Stromal cell of bone marrow (primary cell): ENCODE measurements at places on chromosomes 13 and 19.
A peak's percentile ranks its signal among the peaks of the same experiment; 100 is the strongest.

- DNase-seq: no peak
Observed at GRCh38 chr13:83992566-83993358, 110.5 kb upstream of the SLITRK1 start.

DNA sequence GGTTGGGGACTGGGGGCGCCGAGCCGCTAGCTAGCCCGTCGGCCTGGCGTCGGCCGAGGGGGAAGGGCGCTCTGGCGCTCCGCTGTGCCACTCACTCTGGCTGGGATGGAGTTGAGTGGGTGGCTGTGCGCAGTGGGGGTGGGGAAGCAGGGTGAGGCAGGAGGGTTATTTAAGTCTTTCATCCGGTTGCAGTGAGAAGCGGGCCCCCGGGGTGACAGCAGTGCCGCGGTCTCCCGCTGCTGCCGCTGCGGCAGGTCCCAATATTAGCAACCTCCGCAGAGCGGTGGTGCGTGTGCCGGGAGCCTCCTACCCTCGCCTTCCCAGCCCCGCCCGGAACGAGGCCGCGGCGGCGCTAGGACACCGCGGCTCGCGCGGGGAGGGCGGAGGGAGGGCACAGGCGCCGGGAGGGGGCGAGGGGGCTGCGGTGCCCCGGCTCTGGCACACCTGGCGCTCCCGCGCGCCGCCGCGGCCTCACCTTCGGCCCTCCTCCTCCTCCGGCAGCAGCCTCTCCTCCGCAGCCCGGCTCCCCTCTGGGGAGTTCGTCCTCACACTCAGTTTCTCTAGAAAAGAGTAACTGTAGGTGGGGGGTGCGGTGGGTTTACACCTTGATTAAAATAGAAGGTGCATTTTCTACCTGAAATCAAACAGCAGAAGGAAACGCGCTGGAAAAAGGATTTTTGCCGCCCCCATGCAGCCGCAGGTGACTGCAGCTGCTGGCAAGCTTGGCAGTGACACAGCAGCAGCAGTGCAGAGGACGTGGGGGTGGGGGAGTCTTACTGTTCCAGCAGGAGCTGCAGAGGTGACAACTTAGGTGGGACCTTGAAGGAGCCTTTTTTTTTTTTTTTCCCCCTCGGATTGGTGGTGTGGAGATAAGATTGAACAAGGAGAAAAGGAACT lies 4.5 kb downstream of the FGF9 start:
- DNase-seq: no peak

DNA sequence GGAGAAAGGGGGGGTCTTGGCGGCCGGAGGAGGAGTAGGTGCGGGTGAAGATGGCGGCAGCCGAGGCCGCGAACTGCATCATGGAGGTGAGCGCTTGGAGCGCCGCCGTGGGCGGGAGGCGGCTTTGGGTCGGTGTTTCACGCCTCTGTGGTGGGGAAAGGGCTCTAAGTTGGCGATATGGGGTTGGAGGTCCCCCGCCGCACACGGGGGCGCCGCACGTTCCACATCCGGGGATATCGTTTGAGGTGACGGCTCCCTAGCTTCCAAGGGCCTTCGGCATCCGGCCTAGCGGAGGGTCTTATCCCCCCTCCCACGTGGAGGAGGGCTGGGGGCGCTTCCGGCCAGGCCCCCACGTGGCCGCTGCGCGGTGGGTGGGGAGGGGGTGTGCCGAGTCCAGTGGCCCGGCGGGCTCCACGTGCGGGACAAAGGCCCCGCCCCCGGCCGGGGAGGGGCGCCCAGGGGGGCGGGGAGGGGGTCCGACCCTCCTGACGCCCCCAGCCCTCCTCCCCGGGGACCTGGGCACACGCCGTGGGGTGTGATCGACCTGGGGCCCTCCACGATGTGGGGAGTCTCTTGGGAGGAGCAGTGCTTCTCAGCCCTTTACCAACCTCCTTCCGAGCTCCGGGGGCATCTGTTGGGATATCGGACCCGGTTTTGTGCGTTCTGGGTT lies at the start of gene PRMT1:
Gene PRMT1, plus strand, starts transcription at position 41 of the 670 bp plus-strand sequence. Its CDS starts 10 bp downstream, at position 51.
- DNase-seq: no peak

- no peak for DNase-seq
Observed at GRCh38 chr13:82447416-82448077, 1434.7 kb downstream of the SLITRK1 start.

- no peak for DNase-seq
Observed at GRCh38 chr19:45515081-45515624, 7.9 kb downstream of the VASP start.

DNA sequence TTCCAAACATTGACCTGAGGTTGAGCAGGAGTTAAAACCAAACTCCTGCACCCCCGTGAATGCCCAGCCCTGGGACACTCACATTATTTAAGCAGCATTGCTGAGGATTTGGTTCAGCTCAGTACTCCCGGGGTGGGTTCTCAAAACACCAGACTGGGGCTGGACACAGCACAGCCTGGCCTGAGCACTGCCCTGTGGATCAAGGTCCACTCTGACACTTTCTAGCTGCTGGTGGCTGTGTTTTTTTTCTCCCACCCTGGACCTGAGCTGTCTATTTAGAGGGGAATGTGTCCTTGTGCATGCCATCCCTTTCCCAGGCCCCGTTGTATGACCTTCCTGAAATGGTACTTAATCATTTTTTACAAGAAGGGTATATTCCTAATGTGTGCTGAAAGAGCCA lies 94.7 kb upstream of the GJB6 start:
- no peak for DNase-seq

GRCh38 chr13:112066624-112067004 lies 335 bp upstream of the SOX1 start:
- DNase-seq: no peak

DNA sequence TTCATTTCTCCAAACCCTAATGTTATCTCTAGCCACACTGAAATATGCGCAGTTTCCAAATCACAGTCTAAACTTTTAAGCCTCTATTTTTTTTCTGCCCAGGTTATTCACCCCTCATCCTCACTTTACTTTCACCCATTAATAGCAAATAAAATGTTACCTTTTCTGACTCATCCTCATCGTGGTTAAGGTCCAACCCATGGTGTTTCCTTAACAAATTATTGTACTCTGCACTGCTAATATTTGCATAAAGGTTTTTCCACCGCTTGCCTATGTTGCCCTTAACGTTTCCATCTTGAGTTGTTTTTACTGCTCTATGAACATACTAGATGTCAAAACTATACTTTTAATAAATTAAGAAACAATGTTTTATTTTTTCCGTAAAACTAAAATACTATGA lies 780.9 kb upstream of the KLHL1 start:
- no peak for DNase-seq

DNA sequence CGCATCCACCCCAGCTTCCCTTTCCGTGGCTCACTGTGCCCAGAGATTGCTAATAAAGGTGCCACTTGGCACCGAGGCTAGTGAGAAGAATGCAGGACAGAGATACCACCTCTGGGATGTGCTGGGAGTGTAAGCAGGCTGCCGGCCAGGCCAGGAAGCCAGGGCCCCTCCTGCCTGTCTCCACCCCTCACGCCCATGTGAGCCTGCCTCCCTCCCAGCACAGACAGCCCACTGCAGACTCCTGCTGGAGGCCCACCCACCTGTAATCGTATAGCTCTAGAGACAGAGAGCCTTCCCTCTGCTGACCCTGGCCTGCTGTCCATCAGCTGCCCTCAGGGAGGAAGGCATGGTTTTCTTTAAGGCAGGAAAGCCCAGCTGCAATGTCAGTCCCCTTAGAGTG lies 13.9 kb downstream of the VSTM2B start:
- DNase-seq: no peak

- no peak for DNase-seq
Observed at GRCh38 chr13:105625691-105626090, 909.8 kb downstream of the EFNB2 start.

DNA sequence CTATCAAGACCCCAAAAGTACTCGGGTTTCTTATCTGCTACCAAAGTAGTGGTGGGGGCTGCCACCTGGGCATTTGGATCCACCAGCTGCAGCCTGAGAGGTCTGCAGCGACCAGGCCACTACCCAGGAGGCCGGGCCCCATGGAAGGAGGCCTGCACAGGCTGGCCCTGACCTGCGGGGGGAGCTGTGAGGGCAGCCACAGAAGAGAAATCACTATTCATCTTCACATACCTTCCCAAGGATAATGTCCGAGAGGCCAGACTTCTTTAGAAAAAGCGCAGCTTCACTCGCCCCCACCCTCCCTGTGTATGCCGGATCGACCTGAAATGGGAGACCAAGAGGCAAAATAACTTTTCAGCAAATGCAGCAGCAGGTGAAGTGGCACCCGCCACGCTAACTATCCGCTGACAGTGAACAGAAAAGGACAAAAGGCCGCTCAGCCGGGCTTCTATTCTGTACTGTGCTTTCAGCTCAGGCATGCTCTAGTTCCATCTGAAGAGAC lies 30.1 kb downstream of the EPS15L1 start:
- no peak for DNase-seq

DNA sequence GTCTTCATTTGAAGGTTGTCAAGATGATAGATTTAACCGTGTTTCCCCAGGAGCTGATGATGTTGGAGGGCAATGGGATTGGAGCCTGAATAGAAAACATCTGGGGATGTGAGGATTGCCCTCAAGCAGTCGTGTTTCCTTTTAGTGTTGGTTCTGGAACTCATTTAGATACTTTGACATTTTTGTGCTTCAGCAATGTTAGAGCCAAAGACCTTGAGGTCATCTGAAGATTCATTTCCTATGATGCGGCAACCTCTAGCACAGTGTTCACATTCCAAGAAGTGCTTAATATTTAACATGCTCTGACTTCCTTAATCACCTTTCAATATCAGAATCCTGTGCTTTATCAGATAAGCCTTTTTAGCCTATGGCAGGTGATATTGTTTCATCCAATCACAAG lies 82.7 kb downstream of the SLC10A2 start:
- DNase-seq: no peak

GRCh38 chr13:51276636-51277035 lies 54.4 kb downstream of the FAM124A start:
- no peak for DNase-seq

GRCh38 chr19:7654401-7654800 lies 14.4 kb upstream of the RETN start:
- DNase-seq: no peak

GRCh38 chr13:113754691-113755090 lies 4.3 kb upstream of the TMEM255B start:
- no peak for DNase-seq

GRCh38 chr19:34556488-34556887 lies 74.9 kb downstream of the WTIP start:
- peak; percentile 69 for DNase-seq

GRCh38 chr19:19550972-19551852 lies 13.1 kb downstream of the CILP2 start:
- DNase-seq: no peak

DNA sequence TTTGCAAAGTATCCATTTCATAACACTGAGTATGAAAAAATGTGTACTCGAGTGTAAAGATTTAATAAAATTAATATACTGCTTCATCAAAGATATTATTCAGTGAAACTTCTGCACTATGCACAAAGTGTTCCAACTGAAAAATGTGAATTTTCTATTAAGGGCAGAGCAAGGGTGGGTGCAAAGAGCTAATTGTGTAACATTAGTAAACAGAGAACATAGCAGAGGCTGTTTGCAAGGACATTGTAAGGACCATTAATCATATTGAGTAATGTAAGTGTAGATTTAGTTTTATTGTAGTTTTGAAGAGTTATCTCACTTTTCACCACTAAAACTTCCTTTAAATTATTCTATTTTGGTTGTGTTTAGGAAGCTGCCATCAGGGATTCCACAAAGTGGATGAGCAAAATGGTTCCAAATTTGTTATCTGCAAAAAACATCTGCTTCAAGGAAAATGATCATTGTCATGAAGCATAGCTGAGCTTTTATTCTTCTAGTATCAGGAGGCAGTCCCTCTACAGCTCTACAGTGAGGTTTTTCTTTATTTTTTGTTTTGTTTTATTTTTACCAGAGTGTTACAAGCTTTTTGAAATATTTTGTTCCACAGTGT lies 1375.4 kb downstream of the SLITRK1 start:
- DNase-seq: no peak

- no peak for DNase-seq
Observed at GRCh38 chr13:67225252-67226159, 4.6 kb downstream of the PCDH9 start.

DNA sequence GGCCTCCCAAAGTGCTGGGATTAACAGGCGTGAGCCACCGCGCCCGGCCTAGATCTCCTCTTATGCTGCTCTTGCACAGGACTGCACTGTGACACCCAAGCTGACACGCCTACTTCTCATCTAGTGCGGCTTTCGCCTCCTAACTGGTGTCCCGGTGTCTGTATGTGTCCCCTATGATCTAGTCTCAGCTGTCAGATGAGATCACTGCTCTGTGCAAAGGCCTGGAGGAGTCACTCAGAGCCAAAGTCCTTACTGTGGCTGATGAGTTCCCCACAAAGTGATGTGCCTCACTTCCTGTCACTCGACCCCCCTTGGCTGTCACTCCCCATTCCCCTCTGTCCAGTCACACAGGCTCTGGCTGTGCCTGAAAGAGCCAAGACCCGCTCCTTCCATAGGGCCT lies 2.5 kb downstream of the ZNF556 start:
- no peak for DNase-seq

GRCh38 chr13:68851026-68851425 lies 1256.6 kb upstream of the ATXN8OS start:
- no peak for DNase-seq

GRCh38 chr13:36859259-36859658 lies 40.2 kb downstream of the RFXAP start:
- no peak for DNase-seq

- no peak for DNase-seq
Observed at GRCh38 chr13:38954291-38954690, 36.3 kb downstream of the STOML3 start.

- no peak for DNase-seq
Observed at GRCh38 chr13:108037348-108037747, 178.0 kb downstream of the LIG4 start.

DNA sequence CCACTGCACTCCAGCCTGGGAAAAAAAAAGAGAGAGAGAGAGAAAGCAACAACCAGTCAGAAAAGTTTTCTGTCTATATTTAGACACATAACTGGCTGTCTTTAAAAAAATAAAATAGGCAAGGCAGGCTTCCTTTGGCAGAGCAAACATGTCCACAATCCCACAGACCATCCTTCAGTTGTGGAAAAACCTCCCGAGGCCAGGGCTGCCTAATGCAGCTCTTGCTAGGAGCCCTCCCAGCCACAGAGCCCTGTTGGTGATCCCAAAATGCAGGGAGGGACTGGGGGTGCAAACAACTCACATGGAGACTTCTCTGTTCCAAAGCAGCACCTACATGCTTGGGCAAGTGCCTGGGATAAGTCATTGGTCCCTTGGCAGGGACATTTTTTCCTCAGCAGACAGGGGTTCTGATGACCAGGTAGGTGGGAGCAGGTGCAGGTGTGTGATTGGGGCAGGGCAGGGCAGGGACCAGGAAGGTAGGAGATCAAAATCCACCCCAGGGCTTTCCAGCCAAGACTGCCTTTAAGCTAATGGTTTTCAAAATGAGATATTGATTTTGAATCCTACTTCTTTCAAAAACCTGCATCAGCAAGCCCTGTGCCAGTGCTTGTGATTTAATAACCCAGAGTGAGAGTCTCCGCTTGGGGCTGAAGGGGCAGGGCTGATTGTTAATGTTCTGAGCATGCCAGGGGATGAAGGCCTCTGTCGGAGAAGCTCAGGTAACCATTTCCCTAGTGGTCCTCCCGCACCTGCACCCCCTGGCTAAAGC lies 178.5 kb downstream of the USP12 start:
- no peak for DNase-seq
